DMS79 treated with DMSO at 0.1 percent for 48 hours (cell line): ENCODE measurements at places on chromosomes 11 and 22.

DNA sequence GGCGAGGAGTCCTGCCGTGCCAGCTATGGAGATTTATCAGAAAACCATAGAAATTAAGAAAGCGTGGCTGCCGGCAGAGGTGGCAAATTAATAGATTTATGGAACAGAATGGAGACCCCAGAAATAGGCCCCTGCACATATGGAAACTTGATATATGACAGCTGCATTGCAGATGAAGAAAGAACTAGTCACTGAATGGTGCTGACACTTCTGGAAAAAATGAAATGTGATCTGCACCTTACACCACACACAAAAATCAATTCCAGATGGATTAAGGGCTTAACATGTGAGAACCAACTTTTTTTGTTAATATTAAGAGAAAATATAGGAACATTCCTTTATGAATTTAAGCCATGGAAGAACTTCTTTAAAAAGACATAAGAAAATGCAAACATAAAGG is 40.3 kb upstream of the TSKU start:
- DNase-seq = no peak

GRCh38 chr11:126317756-126318573 is 14.1 kb downstream of the DCPS start:
- peak; percentile 94 for DNase-seq

GRCh38 chr11:24781288-24781687 is 284.4 kb downstream of the LUZP2 start:
- DNase-seq = no peak

GRCh38 chr11:29780756-29781155 is 236.1 kb downstream of the KCNA4 start:
- no peak for DNase-seq

- no peak for DNase-seq
Measured at GRCh38 chr11:106683435-106683834, 334.8 kb downstream of the GUCY1A2 start.

- DNase-seq = no peak
Measured at GRCh38 chr22:30132290-30132996, 52.2 kb downstream of the HORMAD2 start.

- DNase-seq = no peak
Measured at GRCh38 chr11:123588117-123588863, 66.1 kb downstream of the SCN3B start.

DNA sequence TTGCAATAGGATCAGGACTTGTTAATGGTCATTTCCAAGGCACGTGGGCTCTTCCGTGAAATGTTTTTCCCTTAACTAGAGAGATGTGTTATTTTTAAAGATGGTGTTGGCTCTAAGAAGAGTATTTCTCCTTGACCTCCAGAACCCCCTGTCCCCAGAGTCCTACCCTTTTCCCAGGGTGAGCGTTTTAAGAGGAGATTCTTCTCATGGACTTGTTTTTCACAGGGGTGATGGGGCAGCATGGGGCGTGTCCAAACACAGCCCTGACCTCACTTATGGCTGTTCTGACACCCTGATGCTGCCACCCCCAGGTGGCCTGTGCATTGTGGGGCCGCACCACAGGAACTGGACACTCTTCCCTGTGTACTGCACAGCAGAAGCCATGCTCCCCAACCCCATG is 335.7 kb downstream of the TBC1D22A start:
- DNase-seq = no peak

- no peak for DNase-seq
Measured at GRCh38 chr22:19086896-19087295, 35.3 kb downstream of the DGCR2 start.

DNA sequence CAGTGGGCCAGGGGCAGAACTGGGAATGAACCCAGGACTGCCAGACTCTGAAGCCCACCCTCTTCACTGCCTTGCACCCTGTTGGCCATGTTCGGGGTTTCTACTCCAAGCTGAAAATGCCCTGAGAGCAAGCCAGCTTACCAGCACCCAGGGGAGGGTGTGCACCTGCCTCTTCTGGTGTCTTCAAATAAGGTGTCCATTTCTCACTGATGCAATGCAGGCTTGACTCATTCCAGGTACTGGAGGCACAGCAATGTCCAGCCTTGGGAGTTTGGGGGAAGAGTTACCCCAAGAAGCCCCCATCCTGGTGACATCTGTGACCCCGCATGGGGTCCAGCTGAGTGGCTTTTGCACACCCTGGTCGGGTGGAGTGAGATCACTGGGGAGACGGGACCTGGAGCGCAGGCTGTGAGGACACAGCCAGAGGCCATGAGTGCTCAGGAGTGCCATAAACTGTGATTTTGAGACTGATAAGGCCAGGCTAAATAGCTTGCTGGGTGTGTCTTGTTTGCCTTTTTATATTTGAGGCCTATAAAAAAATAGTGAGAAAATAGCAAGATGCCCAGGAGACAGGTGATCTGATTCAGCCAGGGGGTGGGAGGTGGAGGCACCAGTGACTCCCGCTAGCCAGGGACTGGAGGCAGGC is 4.6 kb upstream of the CERK start:
- DNase-seq = peak; percentile 38

DNA sequence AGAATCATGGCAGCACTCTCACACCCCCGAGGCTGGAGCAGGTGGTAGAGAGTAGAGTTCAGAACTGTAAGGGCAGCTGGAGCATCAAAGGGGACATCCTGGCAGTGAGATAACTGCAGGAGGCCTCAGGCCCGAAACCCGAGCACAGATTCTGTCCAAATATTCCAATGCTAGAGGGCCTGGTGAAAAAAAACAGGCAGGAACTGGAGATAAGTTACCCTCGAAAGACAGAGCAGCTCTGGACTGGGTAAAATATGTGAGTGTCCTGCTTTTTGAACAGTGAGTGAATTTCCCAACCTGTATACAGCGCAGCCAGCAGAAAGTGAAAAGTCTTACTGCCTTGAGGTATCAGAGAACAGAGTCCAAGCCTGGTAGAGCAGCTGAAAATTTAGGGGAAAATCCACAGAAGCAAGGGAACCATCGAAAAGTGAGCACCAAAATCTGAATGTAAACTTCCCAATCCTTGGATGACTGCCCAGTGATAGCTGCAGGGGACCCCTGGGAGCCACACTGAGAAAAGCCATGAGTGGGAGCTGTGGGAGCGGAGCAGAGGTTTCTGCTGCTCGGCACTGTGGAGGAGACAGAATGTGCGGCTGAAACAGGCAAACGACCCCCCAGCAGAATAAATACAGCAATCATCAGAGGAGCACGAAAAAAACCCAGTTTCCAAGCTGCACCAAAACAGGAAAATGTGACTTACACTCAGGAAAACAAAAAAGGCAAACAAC is 50.6 kb downstream of the WNT11 start:
- DNase-seq = no peak

DNA sequence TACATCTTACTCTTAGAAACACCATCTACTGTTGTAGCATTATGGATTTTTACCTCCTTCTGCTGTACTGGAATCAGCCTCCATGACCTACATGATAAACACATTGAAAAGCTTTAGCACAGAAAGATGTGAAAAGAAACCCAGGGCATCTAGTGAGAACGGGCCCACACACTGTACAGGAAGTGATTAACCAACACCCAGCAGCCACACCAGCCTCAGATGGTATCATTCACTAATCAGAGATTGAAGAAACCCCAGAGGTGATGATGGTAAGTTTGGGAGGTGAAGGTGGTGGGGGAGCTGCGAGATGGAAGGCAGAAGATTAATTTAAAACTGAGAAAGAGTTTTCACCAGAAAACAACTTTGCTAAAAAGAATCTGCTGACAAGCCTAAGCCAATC is 46.1 kb downstream of the RASSF10 start:
- DNase-seq = no peak

DNA sequence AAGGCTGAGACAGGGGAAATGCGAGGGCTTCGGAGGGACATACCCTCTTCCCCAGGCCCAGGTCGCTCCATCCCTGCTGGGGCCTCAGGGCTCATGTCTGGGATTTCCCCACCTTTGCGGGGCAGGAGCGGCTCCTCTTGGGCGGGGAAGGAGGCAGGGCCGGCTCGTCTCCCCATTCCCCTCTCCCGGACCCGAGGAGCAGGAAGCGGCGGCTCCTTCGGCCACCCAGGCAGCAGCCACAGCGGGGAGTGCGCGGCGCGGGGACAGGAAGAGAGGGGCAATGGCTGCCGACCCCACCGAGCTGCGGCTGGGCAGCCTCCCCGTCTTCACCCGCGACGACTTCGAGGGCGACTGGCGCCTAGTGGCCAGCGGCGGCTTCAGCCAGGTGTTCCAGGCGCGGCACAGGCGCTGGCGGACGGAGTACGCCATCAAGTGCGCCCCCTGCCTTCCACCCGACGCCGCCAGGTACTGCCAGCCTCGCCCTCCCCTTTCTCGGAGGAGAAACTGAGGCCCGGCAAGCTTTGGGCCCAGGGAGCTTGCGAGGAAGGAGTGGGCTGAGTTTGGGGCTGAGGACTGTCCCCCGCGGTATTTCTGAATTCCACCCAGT is at the start of gene ANKK1:
TSS of gene ANKK1 (plus strand) at position 175 of the 607 bp plus-strand sequence. CDS start at position 281, 106 bp downstream.
- no peak for DNase-seq

DNA sequence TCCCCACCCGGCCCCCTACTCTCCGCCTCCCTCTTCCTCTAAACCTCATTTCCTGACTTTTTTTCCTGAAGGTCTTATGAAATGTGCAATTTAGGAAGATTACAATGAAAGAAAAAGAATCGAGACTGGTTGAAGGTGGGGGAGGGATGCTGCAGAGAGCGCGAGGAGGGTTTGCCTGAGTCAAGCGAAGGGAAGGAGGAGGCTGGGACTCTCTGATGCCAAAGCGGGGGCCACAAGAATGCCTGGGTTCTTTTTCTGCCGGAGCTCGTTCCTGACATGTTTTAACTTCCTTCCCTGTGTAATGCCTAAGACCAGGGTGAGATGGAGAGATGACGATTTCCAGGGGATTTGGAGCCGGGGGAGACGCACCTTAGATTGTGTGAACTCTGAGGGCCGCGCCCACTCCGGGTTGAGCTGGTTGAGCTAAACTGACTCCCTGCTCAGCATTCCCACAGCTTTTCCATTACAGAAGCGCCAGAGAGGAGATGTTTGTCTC is 270.5 kb upstream of the SORL1-AS1 start:
- DNase-seq = peak; percentile 68

GRCh38 chr22:49284056-49284784 is 543.5 kb downstream of the BRD1 start:
- no peak for DNase-seq

GRCh38 chr22:49833340-49834007 is 5.8 kb upstream of the BRD1 start:
- no peak for DNase-seq

DNA sequence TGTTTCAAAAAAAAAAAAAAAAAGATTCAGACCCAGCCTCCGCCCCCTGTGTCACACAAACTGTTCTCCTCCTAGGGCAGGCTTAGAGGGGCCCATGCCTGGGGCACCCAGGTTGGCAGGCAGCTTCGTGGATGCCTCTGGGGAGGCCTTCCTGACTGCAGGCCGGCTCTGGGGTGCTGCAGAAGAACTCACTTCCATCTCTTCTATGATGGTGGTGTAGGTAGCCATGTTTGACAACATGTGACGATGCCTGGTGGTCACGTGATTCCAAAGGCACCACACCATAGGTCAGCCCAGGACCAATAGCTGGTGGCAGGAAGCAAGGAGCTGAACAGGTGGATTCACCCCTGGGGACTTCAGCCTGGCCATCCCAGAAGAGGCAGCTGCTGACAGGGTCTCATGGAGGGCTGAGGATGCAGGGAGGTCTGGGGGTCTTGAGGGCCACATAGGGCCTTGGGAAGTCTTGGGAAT is 24.1 kb upstream of the CELSR1 start:
- DNase-seq = peak; percentile 5

GRCh38 chr11:28539239-28540030 is 431.2 kb downstream of the METTL15 start:
- DNase-seq = no peak

DNA sequence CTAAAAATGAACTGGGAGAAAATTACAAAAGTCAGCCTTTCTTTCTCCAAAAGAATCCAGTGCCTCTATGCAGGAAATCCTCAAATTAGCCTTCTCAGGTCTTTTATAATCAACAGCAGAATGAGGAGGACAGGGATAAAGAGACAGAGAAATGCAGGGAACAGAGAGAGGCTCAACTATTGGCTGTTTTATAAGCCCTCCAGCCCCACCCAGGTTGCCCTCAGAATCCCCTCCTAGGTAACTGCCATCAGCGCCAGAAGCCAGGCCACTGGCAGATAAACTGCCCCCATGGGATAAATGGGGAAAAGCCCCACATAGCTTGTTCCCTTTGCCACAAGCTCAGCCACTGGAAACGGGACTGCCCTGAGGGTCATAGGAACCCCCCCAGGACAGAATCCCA is 10.9 kb upstream of the HMOX1 start:
- DNase-seq = no peak

- no peak for DNase-seq
Measured at GRCh38 chr22:50199829-50200460, 866 bp upstream of the SELENOO start.

DNA sequence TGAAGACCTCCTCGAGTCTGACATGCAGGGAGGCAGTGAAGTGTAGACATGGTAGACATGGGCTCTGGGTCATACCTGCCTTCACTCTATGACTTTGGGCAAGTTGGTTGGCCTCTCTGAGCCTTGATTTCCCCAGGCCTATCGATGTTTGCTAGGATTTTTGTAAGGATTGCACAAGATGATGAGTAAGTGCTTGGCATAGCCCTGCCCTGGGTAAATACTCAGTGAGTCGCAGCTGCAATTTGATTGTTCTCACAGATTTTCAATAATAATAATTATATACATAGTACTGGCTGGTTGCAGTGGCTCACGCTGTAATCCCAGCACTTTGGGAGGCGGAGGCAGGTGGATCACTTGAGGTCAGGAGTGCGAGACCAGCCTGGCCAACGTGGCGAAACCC is 18.1 kb downstream of the MCM5 start:
- no peak for DNase-seq

DNA sequence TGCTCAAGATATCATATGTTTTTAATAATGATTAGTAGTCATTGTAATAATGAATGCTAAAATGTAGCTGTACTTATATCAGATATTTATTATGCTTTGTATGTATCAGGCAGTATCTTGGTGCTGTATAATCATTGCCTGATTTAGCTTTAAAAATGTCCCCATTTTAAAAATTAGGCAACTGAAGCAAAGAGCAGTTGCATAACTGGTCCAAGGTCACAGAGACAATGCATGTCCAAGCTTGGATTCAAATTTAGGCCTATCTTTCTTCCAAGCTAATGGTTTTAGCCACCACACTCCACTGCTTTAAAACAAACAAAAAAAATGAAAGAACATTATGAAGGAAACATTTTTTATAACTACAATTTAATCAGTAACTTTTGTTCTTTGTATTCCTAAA is 725.8 kb upstream of the RAG2 start:
- DNase-seq = no peak

- no peak for DNase-seq
Measured at GRCh38 chr11:83000381-83000780, 71.3 kb downstream of the RAB30 start.

DNA sequence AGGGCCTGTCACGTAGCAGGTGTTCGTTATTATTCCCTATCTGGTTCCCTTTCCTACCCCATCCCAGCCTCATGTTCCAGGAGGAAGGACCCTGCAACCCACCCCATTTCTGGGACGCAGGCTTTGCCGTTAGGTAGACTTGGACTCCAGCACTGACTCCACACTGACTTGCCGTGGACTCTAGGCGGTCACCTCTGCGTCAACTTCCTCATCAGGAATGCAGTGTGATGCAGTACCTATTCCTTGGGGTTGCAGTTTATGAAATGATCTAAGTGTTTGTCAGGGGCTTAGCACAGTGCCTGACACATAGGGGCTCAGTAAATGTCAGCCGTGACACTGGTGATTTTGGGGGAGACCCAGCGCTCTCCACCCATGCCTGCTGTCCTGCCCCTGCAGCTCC is 16.8 kb downstream of the DGKZ start:
- no peak for DNase-seq
